ENCODE measurements at places on chromosomes 2 and 18.

GRCh38 chr2:131521961-131522781, 5.5 kb upstream of the CCDC74A start:
- H3K4me1 ChIP-seq: peaks cover under 1% of the 10 kb centered on the region
- H3K36me3 ChIP-seq: peaks cover 3% of the 10 kb centered on the region
- no peak overlapping the region for H3K4me3 ChIP-seq
- H3K27ac ChIP-seq: no peak overlapping the region

DNA sequence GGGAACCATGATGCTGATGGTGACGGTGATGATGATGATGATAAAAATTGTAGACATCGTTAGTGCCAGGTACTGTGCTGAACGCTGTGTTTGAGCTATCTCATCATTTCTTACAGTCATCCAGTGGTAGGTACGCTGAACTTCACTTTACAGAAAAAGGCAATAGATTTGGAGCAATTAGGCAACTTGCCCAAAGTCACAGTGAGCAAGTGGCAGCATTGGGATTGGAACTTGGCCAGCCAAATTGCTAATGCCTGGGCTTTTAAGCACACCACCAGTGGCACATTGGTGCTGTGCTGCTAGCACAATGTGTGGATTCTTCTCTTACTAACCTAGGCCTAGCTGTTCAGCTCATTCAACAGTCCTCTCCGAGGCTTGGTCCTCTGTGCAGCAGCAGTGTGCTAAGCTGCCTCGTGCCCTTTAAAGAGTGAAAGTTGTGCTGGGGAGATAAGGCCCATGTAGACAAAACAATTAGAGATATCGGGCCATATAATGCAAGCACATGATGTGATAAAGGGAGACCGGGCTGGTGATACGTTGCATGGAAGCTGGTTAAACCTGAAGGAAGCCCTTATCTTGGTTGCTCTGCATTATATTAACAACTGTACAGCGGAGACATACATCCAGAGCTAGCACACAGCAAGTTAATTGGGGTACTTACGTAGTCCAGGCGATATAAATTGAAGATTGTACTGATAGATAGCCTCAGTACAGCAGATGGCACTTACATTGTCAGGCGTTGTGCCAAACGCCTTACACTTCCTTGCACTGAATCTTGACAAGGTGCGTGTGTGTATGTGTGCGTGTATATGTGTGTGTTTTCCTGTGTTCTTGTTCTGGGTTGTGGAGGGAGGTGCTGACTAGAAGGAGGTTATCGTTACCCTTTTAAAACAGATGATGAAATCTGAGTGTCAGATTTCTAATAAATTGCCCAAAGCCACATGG, 28.4 kb downstream of the HK2 start:
- no peak for DNase-seq
- no peak overlapping the region for H3K27ac ChIP-seq
- no peaks in the 10 kb centered on the region for H3K27me3 ChIP-seq
- peaks cover 34% of the 10 kb centered on the region for H3K36me3 ChIP-seq

DNA sequence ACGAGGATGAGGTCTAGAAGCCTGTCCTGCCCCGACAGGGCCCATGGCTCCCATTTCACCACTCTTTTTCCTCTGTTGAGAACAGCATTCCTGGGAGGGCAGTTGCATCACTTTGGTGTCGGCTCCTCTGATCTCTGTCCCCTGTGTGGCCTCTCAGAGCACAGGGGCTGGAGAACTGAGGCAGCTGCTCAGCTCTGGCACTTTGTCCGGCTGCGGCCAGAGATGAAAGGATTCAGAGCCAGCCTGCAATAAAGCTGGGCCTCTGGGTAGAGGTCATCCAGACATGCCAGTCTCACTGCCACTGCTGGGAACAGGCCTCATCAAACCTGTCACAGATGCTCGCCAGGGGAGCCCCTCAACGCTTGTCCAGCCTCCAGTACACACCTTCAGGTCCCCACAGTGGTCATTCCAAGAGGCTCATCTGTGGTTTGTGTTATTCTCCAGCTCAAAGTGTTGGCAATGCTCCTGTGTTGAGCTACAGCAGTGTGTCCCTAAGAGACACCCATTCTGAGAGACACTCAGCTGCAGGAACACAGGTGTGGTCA, 13.1 kb upstream of the ROCK2 start:
- DNase-seq: no peak
- H3K27me3 ChIP-seq: no peaks in the 10 kb centered on the region
- no peaks in the 10 kb centered on the region for H3K36me3 ChIP-seq
- H3K4me3 ChIP-seq: no peak overlapping the region

DNA sequence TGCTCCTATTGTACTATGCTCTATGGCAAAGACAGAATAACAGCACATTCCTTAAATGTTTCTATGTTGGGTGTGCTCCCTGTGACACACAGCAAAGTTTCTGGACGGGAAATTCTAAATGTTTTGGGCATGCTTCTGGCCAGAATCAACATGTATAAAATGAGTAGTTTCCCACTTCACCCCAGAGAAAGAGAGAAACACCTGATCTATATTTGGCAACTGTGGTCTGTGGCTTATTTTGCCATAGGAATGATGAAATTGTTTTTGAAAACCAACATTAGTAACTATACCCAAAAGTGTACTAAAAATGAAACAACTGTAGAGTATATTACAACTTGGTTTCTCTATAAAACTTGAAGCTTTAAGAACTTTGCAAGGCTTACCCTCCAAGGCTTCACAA, 89.1 kb downstream of the RAD51AP2 start:
- no peak overlapping the region for H3K27ac ChIP-seq
- H3K36me3 ChIP-seq: no peaks in the 10 kb centered on the region
- H3K4me3 ChIP-seq: no peak overlapping the region
- DNase-seq: no peak

DNA sequence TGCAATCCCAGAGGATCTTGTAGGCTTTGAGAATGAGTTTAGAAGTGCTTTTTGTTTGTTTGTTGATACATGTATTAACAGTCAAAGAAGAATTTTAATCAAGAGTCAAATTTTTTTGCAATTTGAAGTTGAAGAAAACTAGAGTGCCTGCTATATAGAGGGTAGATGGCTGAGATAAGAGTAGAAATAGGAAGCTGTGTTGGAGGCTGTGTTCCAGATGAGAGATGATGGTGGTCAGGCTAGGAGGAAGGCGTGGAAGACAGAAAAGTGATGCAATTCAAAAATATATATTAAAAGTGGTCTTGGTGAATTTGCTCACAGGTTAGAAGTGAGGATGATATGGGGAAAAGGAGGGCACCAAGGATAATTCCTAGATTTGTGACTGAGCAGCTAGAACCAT, 978.3 kb downstream of the BCL11A start:
- H3K27me3 ChIP-seq: no peaks in the 10 kb centered on the region
- H3K4me3 ChIP-seq: no peak overlapping the region
- H3K27ac ChIP-seq: no peak overlapping the region
- H3K36me3 ChIP-seq: no peaks in the 10 kb centered on the region
- DNase-seq: no peak

DNA sequence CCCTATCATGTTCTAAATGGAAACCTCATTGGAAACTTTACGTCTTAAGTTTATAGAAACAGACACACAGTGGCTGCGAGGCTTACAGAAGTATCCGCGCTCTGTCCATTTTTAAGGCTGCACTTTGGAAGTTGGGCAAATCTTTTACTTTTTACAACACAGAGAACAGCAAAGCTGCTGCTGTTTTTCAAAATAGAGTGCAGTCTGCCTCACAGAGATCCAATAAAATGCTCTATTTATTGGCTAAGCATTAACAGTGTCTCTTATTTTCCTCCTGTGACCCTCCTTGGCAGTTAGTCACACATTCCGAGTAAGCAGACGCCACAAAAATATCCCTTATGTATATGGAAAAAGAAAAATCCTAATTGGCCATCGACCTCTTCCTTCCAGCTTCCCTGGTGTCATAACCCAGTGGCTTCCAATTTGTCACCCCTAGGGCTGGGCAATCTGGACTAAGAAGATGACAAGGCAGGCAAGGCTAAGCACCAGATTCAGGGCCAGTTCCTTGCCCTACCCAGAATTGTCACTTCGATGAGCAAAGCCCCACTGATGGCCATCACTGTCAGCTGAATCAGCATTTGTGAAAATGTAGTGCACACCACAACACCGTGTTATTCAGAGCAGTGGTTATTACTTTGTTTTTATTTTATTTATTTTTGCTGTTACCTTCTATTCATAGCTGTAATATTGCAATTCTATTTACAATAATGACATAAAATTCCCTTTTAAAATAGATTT, 47.7 kb upstream of the MEIS1 start:
- no peaks in the 10 kb centered on the region for H3K27me3 ChIP-seq
- no peaks in the 10 kb centered on the region for H3K4me1 ChIP-seq
- H3K27ac ChIP-seq: no peak overlapping the region
- H3K36me3 ChIP-seq: no peaks in the 10 kb centered on the region
- H3K4me3 ChIP-seq: no peak overlapping the region

DNA sequence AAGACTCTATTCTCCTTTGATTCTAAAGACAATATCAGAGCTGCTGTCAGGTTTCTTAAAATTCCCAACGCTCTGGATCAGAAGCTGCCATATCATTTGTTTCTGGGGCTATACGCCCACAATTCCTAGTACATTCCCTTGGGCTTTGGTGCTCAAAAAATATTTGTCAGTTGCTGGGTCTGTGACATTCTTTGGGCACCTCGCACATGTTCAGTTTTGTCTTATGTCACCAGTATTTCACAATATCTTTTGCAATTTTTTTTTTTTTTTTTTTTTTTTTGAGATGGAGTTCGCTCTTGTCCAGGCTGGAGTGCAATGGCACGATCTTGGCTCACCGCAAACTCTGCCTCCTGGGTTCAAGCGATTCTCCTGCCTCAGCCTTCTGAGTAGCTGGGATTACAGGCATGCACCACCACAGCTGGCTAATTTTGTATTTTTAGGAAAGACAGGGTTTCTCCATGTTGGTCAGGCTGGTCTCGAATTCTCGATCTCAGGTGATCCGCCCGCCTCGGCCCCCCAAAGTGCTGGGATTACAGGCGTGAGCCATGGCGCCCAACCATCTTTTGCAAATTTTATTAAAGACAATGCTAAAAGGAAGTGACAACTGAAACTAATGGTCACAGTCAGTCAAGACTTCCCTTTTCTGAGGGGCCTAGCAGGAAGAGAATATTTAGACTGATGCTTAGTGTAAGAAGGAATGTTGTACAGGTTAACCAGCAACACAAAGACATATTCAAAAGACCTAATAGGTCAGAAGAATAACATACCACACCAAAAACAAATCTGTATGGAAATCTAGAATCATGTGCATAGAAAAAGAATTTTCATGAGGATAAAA, 6.8 kb downstream of the ZNF397 start:
- H3K27me3 ChIP-seq: no peaks in the 10 kb centered on the region
- peaks cover 17% of the 10 kb centered on the region for H3K4me1 ChIP-seq
- H3K27ac ChIP-seq: no peak overlapping the region

DNA sequence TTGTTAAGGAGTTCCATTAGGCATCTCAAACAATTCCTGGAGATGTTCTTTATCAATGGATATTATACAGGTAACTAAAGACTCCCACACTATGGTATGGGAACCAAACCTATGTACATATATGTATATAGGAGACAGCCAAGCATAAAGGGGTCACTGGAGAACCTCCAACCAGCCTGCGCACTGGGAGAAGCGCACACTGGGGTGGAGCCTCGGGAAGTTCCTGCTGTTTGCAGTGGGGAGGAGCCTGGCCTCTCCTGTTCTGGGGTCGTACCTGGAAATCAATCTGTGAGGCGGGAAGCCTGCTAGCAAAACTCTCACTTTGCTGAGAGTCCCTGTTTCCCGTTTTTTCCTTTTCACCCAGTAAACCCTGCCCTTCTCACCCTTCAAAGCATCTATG, 83.1 kb upstream of the CREB1 start:
- H3K27ac ChIP-seq: no peak overlapping the region
- H3K36me3 ChIP-seq: no peaks in the 10 kb centered on the region
- no peak for DNase-seq

- no peak for DNase-seq
- H3K36me3 ChIP-seq: no peaks in the 10 kb centered on the region
- H3K27ac ChIP-seq: no peak overlapping the region
- no peaks in the 10 kb centered on the region for H3K27me3 ChIP-seq
Observed at GRCh38 chr2:142865924-142866323, 11.5 kb upstream of the KYNU start.

- DNase-seq: no peak
- no peaks in the 10 kb centered on the region for H3K27me3 ChIP-seq
- no peak overlapping the region for H3K4me3 ChIP-seq
- H3K4me1 ChIP-seq: no peaks in the 10 kb centered on the region
Observed at GRCh38 chr2:6052649-6053048, 360.5 kb downstream of the SOX11 start.

DNA sequence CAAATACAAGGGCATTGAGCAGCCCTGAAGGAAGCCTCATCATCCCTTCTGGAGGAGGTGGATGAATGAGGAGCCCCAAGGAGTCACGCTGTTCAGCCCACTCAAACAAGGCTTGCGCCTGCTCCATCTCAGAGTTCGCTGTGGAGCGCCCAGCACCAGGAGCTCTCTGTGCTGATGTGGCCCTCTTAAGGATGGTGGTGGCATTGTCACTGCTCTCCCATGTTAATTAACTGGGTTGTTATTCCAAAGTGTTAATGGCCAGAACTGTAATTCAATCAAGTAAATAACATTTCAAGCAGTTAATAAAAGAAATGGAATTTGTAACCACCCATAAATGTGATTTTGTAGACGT, 726.0 kb upstream of the RAB6C start:
- H3K36me3 ChIP-seq: no peaks in the 10 kb centered on the region
- DNase-seq: no peak
- no peak overlapping the region for H3K4me3 ChIP-seq
- no peaks in the 10 kb centered on the region for H3K27me3 ChIP-seq

- no peaks in the 10 kb centered on the region for H3K36me3 ChIP-seq
- no peak for DNase-seq
- no peaks in the 10 kb centered on the region for H3K27me3 ChIP-seq
- H3K4me3 ChIP-seq: no peak overlapping the region
- H3K4me1 ChIP-seq: no peaks in the 10 kb centered on the region
Observed at GRCh38 chr18:53018791-53019190, 678.8 kb downstream of the DCC start.

DNA sequence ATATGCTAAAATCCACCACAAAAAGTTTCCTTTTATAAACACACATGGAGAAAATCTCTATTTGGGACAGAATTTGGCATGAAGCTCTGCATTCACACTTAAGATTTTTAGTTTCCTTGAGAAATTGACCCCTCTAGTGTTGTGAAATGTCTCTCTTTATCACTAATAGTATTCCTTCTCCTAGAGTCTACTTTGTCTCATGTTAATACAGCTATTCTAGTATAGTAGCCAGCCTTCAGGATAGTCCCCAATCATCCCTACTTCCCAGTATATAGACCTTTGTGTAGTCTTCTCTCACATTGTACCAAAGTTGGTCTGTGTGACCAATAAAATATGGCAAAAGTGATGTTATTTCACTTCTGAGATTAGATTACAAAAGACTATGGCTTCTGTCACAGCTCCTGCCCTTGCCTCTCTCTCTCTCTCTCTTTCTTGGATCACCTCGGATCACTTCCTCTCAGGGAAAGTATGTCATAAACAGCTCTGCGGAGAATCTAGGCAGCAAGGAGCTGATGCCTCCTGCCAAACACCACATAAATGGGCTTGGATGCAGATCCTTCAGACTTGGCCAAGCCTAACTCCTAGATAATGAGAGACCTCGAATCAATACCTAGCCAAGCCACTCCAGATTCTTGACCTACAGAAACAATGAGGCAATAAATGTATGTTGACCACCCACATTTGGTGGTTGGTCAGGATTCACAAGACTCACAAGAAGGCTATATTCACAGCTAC, 59.7 kb upstream of the NABP1 start:
- peaks cover 2% of the 10 kb centered on the region for H3K36me3 ChIP-seq
- H3K4me3 ChIP-seq: peak overlapping the region; percentile 52
- no peaks in the 10 kb centered on the region for H3K27me3 ChIP-seq
- H3K4me1 ChIP-seq: peaks cover 62% of the 10 kb centered on the region
- H3K27ac ChIP-seq: peak overlapping the region; percentile 93
- no peak for DNase-seq
